ENCODE measurements at places on chromosomes 4 and X.

- no peak for DNase-seq
These were observed 336.1 kb upstream of the PABPC4L start for GRCh38 chr4:134537701-134538100.

DNA sequence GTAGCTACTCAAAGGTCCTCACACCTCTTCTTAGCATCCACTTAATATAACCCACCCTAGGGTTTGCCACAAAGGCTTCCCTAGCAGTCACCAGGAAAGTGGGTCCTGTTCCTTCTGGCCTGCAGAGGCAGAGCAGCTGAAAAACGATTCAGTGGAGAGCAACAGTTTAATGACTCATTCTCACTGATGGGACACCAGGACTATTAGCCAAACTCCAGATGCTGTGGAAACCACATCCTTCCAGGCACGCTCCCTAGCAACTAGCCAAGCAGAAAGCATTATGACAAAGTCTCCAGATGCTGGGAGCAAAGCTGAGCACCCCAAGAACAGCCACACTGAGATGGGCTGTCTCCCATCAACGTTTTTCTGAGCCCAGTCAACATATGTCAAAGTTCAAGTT lies 30.3 kb upstream of the UTP14A start:
- DNase-seq, result no peak

GRCh38 chr4:186942758-186943377 lies 219.2 kb upstream of the FAT1 start:
- no peak for DNase-seq

DNA sequence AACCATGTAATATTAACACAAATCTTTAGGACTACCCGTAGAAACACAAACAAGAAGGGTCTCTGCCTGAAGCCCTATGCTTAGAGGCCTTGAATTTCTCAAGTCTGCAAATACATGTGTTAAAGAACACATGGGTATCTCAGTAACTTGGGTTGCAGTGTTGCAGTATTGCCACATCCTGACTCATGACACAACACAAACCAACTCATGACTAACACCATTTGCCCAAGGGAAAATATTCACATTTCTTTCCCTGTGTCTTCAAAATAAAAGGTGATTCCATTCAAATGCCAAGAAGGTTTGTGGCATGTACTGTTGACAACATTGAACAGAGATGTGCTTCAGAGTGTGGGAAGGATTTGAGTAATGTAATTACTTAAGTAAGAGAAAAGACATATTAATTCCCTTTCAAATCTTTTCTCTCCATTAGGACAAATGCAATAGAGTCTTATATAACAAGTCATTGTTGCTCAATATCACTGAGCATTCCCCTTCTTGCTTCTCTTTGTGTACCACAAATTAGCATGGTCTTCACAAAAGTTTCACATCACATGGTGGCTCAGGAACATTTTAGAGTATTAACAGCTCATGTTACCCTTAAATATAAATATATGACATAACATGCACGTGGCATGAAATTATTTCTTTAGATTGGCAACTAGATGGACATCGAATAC lies 487.1 kb downstream of the STPG2 start:
- no peak for DNase-seq

DNA sequence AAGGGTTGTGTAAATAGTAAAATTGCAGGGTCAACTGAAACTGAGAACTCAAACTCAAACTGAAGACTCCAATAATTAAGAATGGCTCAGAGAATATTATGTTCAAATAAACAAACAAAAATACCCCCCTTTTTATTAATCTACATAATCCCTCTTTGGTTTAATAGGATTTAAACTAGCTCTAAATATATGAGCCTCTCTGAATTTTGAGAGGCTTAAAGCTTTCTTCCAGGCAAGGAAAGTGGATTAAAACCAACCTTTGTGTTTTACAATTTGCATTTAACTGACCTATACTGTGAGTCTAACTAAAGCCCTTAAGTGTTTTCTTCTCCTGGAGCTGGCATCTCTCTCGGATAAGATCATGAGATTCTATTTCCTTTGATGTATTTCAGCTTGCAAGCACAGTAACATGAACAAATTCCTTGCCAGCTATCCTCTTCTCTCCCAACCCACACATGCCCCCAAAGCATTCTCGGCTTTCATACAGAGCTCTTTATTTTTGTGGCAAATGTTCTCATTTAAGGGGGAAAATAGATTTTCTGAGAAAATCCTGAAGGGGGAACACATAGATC lies 1310.8 kb upstream of the AGA start:
- DNase-seq, result peak; percentile 0

DNA sequence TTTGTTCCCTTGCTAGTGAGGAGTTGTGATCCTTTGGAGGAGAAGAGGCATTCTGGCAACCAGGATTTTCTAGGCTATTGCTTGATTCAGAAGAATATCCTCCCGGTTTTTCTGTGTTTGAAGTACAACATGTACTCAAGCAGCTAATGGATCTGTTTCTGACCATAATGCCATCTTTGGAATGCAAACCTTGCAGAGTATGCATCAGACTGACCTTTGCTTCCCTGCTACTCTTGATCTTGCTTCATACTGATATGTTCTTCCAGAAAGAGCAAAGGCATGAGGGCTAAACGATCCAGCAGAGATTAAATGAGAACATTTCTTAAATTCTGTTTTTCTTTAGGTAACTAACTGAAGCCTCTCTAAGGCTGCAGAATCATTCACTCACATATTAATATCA lies 265.4 kb upstream of the SLC7A11 start:
- DNase-seq, result no peak

GRCh38 chr4:145619639-145619996 lies 433 bp downstream of the MMAA start:
- DNase-seq, result peak; percentile 74

DNA sequence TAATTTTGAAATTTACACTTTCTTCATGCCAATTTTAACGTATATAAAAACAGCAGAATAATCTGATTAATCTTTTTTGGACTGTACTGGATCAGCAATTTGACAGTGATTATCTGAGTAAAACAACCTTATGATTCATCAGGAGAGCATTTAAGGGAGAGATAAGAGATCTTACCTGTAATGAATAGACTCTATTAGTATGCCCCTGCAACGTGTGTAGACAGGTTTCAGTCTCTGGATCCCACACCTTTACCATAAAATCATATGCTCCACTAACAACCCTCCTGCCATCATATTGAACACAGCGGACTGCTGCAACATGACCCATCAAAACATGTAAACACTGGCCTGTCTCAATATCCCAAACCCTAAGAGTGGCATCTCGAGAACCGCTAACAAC lies 210.1 kb downstream of the FBXW7 start:
- no peak for DNase-seq

DNA sequence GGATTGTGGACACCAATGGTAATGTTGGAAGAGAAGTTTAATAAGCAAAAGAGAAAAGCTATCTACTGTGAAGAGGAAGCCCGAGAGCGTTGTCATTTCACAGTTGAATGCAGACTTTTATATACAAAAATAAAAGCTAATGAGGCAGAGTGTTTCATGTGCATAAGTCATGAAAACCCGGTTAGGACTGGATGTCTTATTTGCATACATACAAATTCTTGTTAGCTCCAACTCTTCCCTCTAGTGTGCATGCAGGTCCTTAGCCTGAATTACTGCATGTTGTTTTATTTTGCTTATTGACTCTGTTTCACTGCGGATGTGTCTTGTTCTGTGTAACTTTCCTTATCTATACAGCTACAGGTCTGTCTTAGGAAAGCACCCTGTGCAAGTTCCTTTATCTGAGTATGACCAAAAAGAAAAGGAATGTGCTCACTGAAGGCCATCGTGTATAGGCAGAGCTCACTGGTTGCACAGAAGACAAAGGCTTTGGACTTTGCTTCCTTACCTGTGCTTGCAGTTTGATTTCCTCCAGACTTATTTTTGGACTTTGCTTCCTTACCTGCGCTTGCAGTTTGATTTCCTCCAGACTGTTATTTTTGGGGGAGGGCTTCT lies 25.1 kb upstream of the UGT2B11 start:
- no peak for DNase-seq

DNA sequence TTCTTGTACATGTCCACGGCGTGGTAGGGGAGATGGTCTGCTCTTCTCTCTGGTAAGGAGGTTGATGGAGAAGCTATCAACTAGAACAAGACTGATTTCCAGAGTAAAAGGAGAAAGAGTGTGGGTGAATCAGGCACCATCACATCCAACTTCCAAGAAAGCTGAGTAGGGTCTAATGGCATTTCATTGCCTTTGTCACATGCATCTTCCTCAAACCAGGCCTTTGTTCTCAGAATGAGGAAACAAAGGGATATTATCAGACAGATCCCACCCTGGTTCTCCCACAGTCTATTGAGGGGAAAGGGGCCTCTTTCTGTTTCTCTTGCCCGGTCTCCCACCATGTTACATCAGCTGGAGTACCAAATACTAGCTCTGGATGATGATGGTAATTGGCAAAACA lies 160.2 kb upstream of the RBPJ start:
- DNase-seq, result no peak

DNA sequence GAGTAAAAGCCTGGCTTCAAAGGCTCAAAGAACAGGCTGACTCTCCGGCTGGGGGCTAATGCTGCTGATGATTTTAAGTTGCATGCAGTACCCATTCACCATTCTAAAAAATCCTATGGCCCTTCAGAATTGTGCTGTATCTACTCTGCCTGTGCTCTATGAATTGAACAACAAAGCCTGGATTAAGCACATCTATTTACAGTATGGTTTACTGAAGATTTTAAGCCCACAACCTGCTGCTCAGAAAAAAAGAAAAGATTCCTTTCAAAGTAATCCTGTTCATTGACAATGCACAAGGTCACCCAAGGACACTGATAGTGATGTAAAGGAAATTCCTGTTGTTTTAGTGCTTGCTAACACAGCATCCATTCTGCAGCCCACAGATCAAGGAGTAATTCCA lies 84.9 kb upstream of the SFRP2 start:
- DNase-seq, result no peak

DNA sequence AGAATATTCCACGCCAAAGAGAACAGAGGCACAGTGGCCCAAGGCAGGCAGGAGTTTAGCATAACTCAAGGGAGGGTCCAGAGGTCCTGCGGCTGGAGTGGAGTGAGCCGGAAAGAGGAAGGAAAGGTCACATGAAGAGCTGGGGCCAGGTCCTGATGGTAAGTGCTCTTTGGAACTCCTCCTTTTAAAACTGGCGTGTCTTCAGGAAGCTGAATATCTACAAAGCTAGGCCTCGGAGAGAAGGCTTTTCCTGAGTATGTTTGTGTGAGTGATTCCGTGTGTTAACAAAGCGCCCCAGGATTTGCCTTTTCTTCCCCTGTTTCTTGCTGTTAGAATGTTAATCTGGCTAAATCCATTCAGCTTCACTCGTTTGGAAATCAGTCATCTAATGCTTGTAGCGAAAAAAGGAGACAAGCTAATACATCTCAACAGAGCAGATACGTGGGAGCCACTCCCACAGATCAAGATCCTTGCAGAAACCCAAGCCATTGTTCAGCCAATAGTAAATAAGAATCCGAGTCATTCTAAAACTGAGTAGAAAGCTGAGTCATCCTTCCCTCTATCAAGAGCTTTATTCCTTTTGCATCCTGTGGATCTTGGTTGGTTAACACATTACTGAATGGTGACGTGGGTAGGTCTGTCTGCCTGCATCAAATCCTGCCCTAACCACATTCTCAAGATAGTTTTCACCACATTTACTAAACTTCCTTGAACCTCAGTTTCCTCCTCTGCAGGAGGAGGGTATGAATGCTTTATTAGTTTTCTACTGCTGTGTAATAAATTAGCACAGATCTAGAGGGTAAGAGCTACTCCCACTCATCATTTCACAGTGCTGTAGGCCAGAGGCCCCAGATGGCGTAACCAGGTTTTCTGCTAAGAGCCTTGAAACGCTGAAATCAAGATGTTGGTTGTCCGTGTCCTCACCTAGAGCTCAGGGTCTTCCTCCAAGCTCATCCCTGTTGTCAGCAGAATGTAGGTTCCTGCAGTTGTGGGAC lies 43.2 kb upstream of the RBM47 start:
- DNase-seq, result no peak

GRCh38 chr4:92387459-92388069 lies 83.8 kb downstream of the GRID2 start:
- peak; percentile 67 for DNase-seq

DNA sequence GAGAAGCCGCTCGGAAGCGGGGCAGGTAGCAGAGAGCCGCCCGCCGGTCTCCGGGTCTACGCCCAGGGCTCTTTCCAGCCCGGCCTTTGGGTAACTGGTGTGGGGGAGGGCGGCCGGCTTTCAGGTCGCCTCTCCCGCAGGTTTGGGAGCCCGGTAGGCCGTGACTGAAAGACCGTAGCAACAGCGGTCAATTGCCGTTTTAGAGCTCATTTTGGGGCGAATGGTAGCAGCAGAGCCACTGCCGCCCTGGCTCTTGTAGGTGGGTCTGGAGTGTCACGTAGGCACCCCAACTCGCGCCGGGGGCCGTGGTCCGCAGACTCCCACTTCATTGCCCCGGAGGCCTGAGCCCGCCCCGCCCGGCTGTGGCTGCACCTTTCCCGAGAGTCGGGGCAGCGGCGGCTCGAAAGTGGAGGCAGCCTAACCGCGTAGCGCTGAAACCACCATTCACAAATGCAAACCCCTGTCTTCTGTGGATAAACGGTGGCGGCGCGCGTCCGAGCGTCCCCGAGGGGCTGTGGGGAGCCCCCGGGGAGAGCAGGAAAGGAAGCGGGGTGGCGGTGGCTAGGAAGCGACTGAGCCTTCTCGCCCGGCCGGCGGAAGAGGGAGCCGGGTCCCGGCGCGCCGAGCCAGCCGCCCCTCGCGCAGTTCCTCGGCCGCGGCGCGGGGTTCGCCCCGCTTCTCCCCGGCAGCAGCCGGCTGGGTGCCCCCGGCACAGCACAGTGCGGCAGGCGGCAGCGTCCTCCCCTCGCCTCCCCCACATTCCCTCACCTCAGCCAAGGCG lies 2185.1 kb upstream of the TENM3 start:
- DNase-seq, result no peak

- DNase-seq, result no peak
These were observed 327.2 kb downstream of the NKX6-1 start for GRCh38 chr4:84171871-84172270.

GRCh38 chr4:53816561-53816960 lies 225.3 kb upstream of the LNX1 start:
- no peak for DNase-seq

DNA sequence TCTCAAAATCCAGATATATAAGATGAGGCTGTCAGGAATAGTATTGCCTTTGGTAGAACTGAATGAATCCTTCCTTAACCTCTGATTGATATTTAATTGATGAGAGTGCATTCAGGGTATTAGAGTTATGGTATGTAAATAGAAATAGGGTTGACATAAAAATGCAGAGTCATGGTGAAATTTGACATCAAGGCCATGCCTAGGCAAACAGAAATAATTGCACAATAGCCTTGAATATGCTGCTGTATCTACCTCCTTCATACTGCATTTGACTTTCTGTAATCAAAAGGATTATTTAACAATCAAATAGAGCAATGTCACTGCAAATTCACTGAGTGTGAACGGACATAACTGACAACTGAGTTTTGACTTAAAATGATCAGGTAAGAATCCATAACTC lies 1316.3 kb downstream of the STIM2 start:
- no peak for DNase-seq

DNA sequence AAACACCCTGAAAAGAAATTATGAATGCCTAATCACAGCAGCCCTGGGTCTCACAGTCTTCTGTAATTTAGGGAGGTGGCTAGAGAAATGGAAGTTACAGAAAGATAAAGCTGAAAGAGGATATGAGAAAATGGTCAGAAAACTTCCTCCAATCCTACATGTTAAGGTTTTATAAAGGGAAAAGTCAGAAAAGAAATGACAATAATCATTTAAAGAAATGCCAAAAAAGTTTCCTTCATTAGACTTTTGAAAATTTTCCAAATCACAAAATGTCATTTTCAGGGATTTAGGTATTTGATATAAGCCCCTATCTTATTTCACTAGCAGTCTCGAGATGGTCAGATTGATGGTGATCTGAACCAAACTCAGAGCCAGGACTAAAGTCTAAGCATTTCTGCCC lies 276.2 kb downstream of the CHIC1 start:
- DNase-seq, result no peak

GRCh38 chr4:105196523-105197145 lies 50.0 kb downstream of the TET2 start:
- DNase-seq, result no peak
